ENCODE measurements at places on chromosomes 16 and 17. TPM values are rescaled to one million over a fixed set of nuclear protein-coding genes. Genes with fewer than 3 reads are reported as not detected.

ITGB3 gene
- total RNA-seq, result 86.4 TPM

TOM1L1 gene
- 5.2 TPM for total RNA-seq

HOXB9 gene
- not detected for total RNA-seq

NXN gene
- 33.6 TPM for total RNA-seq

MSLN gene
- total RNA-seq, result not detected

BIRC5 gene
- total RNA-seq, result 57.2 TPM

MT4 gene
- not detected for total RNA-seq

CACNG5 gene
- not detected for total RNA-seq

LRRC46 gene
- not detected for total RNA-seq

RUNDC3A gene
- not detected for total RNA-seq

KIF2B gene
- total RNA-seq, result not detected

FOXN1 gene
- not detected for total RNA-seq

PYCARD gene
- total RNA-seq, result 51.2 TPM

OR3A3 gene
- not detected for total RNA-seq
